AG10803 (cell line): ENCODE measurements at places on chromosomes 1 and 21.
A peak's percentile ranks its signal among the peaks of the same experiment; 100 is the strongest.

GRCh38 chr1:16215882-16216753 is 3.7 kb upstream of the ARHGEF19 start:
- DNase-seq = peak; percentile 43

GRCh38 chr1:63116016-63116415 is 206.4 kb upstream of the FOXD3 start:
- no peak for DNase-seq

GRCh38 chr1:206744683-206745082 is 25.9 kb upstream of the IL19 start:
- DNase-seq = peak; percentile 17

DNA sequence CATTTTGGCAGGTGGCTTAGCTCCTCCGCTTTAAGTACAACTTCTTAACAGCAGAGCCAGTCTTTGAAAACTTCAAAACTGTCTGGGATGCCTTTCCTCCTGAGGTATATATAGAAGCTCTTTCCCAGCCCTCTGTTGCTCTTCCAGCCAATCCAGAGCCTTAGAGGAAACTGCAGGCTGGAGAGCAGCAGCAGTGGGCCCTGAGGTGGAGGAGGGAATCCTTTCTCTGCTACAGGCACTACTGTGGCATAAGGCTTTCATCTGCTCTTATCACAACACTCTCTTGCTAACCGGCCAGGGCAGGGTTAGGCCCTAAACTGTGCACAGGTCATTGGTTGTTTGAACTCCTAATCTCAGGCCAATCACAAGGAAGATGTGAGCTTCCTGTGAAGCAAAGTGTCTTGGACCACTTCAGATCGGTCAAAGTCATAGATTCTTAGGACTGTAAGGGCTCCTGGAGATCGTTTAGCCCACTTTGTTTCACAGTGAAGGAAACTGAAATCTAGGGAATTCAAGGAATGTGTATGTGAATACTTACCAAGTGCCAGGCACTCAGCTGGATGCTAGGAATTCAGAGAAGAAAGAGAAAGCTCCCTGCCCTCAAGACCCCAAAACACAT is at the start of gene RGS5:
TSS of gene RGS5 (minus strand) at position 84 of the 619 bp plus-strand sequence. CDS start at position 3, 81 bp downstream.
- peak; percentile 53 for DNase-seq

DNA sequence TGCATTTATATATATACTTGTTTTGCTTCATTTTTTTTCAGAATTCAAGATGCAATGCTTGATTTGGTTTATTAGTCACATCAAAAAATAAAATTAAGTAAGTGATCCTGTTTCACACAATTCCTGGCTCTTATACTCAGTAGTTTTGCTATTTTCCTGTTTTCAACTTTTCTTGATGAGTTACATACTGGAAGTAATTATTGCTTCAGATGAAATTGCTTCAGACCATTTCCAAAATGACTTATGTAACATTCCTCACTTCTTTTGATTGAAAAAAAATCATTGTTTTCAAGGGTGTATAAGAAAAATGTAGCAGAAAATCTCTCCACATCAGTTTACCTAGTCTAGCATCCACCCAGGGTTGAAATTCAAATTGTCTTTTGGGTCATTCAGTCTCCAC is 65.0 kb downstream of the RGS2 start:
- DNase-seq = no peak

DNA sequence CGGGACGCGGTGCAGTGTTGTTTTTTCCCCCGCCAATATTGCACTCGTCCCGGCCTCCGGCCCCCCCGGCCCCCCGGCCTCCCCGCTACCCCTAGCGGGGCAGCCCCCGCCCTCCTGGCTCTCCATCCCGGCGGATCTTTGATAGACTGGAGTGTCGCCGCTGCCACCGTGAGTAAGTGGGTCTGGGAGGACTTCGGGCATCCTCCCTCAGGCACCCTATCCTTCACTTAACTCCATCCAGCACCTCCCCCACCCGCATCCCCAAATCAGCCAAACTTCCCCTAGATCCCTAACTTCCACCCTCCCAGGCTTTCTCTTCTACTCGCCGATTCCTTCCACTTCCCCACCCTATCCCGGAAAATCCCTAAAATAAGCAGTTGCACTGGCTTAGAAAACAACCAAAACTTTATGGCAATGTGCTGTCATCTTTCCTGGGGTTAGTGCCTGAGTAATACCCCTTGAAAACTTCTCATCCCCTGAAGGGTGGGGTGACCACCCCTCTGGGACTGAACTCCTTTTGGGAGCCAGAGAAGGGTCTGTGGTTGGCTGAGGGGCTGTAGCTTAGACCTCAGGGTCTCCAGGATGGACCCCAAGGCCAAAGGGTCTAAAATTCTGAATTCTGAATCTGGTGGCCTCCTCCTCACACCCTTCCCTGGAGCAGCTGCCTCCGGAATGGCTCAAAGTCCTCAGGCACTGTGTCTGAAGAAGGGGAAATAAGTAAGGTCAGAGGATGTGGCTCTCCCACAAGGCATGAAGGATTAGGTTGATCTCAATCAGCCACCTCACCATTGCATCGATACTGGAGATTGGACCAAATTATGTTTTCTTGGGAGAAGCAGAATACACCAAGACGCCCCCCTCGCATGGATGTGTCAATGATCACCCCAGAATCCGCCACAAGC is 12.2 kb downstream of the THBS3 start:
- DNase-seq = no peak

DNA sequence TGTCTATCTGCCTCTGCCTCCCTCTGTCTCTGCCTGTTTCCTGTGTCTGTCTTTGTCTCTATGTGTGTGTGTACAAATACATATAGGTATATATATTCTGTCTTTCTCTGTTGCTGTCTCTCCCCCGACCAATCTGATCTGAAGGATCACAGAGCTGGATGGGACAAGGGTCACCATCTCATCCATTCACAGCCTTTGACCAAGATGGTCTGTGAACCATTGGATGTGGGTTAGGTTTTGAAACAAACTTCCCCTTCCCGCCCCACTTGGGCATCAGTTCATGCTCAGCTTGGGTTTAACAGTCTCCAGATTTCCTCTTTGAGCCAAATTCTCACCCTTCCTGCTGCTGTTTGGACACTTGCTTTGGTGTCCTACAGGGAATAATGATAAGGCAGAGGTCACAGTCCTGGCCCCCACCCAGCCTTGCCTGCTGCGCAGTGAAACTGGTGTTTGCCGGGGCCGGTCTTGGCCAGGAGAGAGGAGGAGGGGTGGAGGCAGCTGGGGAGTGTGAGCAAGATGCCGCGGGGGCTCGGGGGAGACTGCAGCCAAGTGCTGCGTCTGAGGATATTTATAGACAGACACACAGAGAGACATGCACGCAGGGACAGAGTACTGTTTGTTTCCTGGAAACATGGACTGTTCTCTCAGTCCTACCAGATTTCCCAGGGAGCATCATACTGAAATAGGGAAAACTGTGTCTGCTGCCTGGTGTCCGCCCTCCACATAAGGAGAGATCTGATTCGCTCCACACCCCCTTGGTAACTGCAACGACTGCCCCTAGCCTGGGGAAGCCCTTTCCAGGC is 27.0 kb upstream of the BTG2 start:
- DNase-seq = peak; percentile 69

DNA sequence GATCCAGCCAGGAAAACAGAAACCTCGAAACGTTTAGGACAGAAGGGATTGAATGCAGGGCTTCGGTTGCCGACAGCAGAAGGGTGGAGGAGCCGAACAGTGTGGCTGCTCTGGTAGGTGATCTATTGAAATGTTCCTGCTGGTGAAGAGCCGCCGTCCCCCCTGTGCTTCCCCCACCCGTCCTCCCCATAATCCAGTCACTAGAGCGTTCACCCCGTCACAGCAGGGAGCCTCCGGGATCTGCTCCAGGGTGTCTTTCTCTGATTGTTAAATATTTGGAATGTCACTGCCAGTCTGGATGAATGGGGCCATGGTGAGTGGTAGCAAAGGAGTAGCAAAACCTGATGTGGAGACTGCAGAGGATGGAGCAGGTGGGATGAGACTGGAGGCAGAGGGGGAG is 255.1 kb upstream of the CSF3R start:
- DNase-seq = no peak

DNA sequence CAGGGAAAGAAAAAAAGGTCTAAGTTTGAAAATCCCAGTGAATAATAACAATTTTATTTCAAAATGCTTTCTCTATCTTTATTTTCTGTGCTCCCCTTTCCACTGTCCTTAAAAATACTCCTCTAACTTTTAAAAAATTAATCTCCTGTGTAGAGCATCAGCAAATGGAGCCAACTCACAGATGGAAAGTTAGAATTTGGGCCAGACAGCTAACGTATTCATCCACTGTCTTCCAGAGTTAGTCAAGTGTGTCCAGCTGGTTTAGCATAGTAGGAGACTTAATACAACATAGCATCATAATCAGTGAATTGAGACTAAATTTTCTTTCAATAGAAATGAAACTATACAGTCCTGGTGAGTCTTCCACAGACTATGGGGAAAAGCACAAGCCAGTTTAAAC is 419.0 kb upstream of the LRRC7 start:
- DNase-seq = no peak

- no peak for DNase-seq
These were observed 18.5 kb downstream of the CCDC185 start for GRCh38 chr1:223411710-223412109.

DNA sequence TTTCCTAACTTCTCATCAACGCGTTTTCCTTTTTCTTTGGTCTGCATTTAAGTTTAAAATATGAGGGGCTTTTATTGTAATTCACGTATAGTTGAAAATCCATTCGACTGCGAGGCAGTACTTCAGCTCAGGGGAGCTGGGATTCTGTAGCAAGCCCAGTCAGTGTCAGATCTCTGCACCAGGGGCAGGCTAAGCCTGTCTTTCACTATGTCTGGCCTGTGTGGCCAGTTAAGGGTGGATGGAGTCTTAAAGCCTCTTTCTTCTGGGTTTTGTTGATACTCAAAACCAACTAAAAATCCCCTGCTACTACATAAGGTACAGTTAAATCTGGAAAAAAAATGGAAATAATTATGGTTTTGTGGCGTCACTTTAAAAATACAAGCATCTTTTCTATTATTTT is 124.7 kb downstream of the TYW3 start:
- no peak for DNase-seq

GRCh38 chr1:235013512-235013911 is 115.1 kb downstream of the TOMM20 start:
- no peak for DNase-seq

- DNase-seq = no peak
These were observed 122.8 kb downstream of the GALNT2 start for GRCh38 chr1:230189824-230190223.

DNA sequence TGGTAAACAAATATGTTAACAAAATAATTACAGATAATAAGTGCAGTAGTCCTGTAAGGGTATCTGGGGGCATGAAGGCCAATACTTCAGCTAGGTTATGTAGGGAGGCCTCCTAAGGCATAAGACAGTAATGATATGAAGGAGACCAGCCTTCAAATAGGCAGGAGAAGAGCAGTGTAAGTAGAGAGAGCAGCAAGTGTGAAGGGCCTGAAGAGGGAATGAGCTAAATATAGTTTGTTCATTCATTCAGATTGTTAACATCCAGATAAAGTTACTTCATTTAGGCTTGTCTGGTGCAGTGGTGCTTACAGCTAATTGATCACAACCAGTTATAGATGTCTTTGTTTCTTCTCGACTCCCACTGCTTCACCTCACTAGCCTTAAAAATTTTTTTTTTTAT is 71.1 kb downstream of the EPB41 start:
- no peak for DNase-seq

GRCh38 chr1:59198564-59198963 is 98.3 kb upstream of the FGGY start:
- peak; percentile 68 for DNase-seq

GRCh38 chr1:24897263-24898151 is 32.6 kb downstream of the RUNX3 start:
- DNase-seq = no peak

DNA sequence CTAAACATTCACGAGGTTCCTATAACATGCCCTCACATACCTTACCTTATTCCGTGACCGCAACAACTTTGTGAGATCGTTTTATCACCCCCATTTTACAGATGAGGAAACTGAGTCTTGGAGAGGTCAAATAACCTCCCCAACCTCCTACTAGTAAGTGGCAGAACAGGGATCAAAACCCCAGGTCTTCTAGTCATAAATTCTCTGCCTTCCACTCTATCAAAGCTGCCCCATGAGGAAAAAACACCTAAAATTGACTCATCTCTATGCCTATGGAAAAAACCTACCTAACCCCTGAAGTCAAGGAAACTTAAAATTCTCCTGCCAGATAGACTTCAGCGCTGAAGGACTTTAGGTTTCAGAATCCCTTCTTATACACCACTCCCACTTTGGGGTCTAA is 69.5 kb upstream of the ERRFI1 start:
- no peak for DNase-seq
